ENCODE measurements at places on chromosomes 13 and 19.

DNA sequence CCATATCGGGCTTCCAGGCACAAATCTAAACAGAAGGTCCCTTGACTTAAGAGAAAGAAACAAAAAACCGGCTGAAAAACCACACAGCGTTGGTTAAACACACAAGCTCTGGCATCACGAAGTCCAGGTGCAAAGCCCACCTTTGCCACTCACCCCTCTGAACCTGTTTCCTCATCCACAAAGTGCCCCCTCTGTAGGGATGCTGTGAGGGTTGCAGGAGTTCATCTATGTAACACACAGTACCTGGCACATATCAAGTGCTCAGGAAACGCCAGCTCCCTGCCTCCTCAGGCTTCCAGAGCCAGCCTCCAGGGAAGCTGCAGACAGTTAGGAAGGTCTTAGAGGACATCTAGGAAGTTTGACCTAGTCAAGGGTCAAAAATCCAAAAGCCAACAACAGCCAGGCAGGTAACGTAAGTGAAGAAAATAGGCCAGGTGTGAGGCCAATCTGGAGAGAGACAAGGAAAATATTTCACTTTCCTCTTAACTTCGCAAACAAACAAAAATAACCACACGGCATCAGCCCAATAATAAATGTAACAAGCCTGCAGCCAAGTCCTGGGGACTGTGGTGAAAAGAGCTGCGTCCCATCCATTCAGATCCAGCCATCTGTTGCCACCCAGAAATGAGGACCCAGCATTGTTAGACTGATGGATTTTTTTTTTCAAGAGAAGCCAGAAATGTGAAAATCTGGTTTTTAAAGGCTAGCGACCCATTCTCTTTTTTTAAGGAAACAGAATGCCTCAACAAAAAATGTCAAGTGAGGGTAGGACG lies 10.0 kb downstream of the KDELR1 start:
- no peak for DNase-seq

GRCh38 chr19:49932041-49932451 lies 2.7 kb upstream of the NUP62 start:
- DNase-seq: no peak

- no peak for DNase-seq
Measured at GRCh38 chr19:14672188-14672872, 2.3 kb downstream of the ADGRE3 start.

GRCh38 chr19:16571283-16571682 lies 932 bp downstream of the SLC35E1 start:
- no peak for DNase-seq

DNA sequence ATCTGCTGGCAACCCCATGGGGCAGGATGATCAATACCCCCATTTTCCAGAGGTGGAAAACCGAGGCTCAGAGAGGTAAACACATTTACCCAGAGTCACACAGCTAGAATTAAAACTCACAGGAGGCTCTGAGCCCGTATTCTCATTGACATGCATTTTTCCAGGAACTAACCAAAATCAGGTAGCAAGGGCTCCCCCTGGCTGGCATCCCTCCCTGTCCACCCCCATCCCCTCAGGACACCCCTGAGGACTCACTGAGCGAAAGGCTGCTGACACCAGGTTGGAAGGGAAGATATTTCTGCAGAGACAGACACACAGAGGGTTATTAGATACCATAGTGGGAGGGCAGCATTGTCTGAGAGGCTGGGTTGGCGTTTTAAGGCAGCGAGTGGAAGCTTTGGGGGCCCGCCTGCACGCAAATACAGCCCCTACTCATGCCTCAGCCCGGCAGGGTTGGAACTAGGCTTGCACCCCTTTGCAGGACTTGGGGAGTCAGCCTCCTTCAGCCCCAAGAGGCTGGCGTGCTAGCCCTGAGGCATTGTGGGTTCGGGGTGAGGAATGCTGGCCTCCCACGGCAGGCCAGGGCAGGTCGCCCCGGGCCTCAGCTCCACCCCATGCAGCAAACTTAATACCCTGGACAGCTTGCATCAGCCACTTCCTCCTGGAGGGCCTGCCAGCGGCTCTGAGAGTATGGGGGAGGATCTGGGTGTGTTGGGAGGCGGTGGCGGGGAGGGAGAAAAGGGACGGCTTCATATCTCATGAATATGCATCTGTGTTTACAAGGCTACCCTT lies 3.9 kb downstream of the SLC1A5 start:
- DNase-seq: peak; percentile 23

DNA sequence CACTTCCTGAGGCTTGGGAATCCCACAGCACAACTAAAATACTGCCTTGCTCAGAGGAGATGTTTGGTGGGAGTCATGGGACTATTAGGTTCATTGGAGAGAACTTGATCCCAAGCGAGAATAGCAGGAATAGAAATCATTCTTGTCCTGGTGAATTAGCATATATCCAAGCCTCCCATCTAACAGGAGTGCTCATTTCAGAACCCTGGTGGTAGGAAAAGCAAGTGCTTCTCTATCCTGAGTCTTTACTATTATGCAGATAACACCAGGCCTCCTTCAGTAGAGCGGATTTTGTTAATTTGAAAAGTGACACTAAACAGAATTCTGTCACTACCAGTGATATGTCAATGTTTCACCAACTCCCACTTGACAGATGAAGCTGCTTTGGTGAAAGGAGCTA lies 199.5 kb downstream of the ATP8A2 start:
- no peak for DNase-seq

DNA sequence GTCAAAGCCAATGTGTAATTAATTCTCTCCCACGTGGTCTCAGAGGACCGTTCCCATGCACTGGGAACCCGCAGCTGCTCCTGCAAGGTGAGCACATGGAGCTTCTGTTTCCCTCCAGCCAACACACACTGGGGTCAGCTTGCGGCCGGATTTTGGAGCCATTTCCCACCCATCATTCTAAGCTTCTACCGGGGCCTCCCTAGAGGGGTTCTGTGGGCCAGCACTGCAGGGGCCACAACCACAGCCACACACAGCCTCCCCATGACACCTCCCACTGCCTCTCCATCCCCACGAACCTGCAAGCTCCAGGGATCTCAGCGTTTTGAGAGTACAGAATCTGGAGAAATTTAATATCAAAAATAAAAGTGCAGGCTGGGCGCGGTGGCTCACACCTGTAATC lies 120.7 kb upstream of the SOX1 start:
- no peak for DNase-seq

GRCh38 chr13:29524176-29524575 lies 71.3 kb downstream of the SLC7A1 start:
- no peak for DNase-seq

DNA sequence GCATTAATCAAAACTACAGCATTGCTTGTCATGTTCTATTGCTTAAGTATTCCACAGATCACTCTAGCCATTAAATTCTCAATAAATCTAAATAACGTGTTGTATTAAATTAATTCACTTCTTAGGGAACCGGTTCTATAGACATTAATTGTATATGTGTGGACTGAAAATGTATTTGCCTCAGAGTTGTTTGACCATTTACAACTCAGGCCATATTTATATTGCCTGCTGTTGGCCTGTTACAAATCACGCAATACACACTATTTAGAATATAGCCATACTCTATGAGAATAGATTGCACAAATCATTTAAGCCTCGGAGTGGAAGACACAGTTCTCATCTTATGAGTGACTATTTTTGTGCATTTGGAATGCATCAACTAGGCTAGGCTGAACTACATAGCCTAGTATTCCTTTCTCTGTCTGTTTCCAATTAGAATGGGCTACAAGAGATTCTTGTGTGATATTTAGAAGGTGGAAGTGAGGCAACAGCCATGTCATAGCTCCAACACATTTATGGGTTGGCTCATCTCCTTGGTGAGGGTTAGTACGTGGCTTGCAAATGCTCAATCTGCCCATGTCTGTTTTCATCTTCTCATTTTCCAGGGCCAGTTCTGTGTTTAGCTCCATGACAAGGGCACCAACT lies 1116.1 kb downstream of the PCDH9 start:
- DNase-seq: no peak

DNA sequence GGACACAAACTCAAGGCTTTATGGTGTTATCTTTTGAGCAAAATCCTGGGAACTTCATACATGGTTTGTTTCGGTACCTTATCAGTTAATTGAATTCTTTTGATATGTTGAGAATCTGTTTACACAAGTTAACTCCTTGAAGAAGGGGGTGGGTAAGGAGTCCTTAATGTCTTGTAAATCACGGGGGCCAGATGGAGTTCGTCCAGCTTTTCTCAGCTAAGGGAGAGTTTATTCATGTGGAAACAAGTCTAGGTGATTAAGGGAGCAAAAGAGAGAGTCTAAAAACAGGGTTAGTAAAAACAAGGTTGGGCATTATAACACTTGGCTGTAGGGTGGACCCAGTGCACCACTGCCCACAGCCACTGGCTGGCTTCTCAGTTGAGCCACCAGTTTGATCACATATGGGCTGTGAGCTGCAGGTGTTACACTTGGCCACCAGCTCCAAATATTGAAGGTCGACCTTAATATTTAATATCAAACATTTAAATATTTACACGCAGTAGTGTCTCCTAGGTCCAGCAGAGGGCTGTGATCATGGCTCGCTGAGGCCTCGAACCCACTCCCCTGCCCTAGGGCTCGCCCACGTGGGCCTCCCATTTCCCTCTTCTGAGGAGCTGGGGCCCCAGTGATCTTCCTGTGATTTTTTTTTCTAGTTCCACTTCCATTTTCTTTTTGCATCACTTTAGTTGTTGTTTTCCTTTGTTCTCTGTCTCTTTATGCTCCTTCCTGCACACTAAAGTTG lies 21.0 kb upstream of the ZNF43 start:
- no peak for DNase-seq

DNA sequence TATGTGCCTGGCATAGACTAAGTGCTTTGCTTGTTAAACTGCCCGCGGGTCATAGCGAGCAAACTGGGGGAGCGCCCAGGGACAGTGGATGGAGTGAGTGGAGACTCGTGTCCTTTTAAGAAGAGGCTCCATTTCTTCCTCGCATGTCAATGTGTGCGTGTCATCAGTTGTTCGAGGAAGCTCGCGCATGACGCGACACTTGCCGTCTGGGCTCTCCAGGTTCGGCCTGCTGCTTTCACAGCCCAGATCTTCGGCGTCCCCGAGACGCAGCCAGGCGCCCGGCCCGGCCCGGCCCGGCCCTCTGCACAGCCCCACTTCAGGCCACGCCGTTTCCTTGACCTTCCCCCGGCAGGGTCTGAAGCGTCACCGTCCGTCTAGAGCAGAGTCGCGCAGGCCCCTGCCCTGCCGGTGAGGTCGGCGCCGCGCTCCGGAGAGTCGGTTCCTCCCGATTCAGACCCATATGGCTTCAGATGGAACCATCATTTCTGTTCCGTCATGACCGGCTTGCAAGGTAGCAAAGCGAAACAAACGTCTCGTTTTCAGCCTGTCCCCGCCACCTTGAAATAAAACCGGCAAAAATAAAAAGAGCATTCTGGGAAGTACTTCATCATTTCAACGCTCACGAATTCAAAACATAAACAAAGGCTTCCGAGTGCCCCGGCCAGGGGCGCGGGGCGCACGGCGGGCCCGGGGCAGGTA lies 599 bp upstream of the ARHGEF7 start:
- peak; percentile 89 for DNase-seq

- DNase-seq: peak; percentile 72
Measured at GRCh38 chr19:6772028-6772865, at the start of gene VAV1. TSS of gene VAV1 (plus strand) at chr19:6772708. CDS start at chr19:6772808, 100 bp downstream.

Data from ascending aorta (tissue), 2 donors.